Stimulated activated CD4-positive, alpha-beta T cell treated with anti-CD3 and anti-CD28 coated beads, Interleukin-15, amount 100 ng/mL, for 1 hour (primary cell): ENCODE measurements at places on chromosomes 5 and 9.
A peak's percentile ranks its signal among the peaks of the same experiment; 100 is the strongest.

GRCh38 chr5:61313960-61314681, 17.9 kb upstream of the ZSWIM6 start:
- no peak for DNase-seq

DNA sequence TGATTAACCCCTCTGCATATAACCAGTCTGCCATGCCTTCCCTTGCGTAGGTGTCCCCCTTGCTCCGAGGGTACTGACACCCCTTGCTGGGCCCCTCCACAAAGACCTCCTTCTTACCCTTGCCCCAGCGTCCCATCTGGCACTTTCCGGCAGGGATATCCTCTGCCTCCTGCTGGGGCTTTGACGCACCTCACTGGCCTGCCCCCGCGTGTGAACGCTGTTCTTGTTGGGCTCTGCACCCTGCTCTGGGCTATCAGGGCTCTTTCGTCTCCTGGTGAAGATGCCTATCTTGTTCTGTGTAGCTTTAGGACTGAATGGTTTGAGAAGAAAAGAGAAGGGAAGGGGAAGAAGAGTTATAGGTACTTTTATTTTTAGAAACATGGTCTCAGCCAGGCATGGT, 53.0 kb downstream of the SUB1 start:
- no peak for DNase-seq

GRCh38 chr5:159444441-159445082, 114.3 kb upstream of the IL12B start:
- no peak for DNase-seq

DNA sequence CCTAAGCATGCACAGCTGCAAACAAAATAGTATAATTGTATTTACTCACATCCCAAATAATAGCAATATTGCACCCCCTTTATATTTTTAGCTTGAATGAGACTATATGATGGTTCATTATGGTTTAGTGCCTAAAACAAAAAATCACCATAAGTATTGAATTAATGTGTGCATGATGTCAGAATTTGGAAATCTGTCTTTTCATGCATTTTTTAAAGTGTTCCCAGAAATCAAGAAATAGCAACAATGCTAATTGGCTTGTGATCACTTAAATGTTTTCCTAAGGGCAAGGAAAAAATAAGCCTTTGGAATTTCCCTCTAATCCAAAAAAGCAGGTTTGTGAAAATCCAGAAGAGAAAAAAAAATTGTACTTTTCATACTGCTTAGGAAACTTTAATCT, 50.9 kb upstream of the ITGA2 start:
- DNase-seq: no peak

- DNase-seq: no peak
These were observed 892 bp upstream of the TNC start for GRCh38 chr9:115118879-115119218.

- no peak for DNase-seq
These were observed 985.3 kb upstream of the DMAC1 start for GRCh38 chr9:8784838-8785237.

- no peak for DNase-seq
These were observed 96.5 kb upstream of the ERCC6L2 start for GRCh38 chr9:95778957-95779356.

GRCh38 chr9:123763910-123764588, 165.9 kb downstream of the DENND1A start:
- no peak for DNase-seq

DNA sequence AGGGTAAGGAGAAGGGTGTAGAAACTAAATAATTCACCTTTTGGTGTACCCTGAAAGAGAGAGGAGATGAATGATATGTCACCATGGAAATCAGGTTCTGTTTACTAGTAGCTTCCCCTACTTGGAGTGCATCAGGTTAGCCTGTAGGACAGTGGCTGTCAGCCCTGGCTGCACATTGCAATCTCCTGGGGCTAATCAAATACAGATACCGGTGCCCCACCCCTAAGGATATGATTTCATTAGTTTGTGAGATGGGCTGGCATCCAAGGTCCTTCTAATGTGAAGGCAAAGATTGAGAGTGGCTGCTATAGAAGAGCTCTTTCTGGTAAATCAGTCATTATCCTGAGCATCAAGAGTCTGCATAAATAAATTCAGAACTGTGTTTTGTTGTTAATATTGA, 47.2 kb downstream of the INSYN2B start:
- DNase-seq: no peak

DNA sequence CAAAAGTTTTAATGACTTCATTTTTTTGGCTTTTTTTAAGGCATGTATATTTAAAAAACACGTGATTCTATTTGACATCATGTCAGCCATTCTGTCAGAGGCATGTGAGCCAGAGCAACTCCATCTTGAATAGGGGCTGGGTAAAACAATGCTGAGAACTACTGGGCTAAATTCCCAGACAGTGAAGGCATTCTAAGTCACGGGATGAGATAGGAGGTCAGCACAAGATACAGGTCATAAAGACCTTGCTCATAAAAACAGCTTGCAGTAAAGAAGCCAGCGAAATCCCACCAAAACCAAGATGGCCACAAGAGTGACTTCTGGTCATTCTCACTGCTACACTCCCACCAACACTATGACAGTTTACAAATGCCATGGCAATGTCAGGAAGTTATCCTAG, 1000.6 kb upstream of the DMAC1 start:
- no peak for DNase-seq

- no peak for DNase-seq
These were observed 52.5 kb upstream of the ZBTB43 start for GRCh38 chr9:126752376-126752775.

- DNase-seq: no peak
These were observed 23.1 kb downstream of the PRELID2 start for GRCh38 chr5:145811834-145812625.

- DNase-seq: no peak
These were observed 231.4 kb downstream of the ARHGEF28 start for GRCh38 chr5:73857446-73857845.

GRCh38 chr5:11984196-11984595, 80.0 kb upstream of the CTNND2 start:
- DNase-seq: no peak

- DNase-seq: no peak
These were observed 37.4 kb downstream of the CAMK4 start for GRCh38 chr5:111261610-111262009.

GRCh38 chr5:84299959-84300358, 84.7 kb downstream of the EDIL3 start:
- DNase-seq: no peak

DNA sequence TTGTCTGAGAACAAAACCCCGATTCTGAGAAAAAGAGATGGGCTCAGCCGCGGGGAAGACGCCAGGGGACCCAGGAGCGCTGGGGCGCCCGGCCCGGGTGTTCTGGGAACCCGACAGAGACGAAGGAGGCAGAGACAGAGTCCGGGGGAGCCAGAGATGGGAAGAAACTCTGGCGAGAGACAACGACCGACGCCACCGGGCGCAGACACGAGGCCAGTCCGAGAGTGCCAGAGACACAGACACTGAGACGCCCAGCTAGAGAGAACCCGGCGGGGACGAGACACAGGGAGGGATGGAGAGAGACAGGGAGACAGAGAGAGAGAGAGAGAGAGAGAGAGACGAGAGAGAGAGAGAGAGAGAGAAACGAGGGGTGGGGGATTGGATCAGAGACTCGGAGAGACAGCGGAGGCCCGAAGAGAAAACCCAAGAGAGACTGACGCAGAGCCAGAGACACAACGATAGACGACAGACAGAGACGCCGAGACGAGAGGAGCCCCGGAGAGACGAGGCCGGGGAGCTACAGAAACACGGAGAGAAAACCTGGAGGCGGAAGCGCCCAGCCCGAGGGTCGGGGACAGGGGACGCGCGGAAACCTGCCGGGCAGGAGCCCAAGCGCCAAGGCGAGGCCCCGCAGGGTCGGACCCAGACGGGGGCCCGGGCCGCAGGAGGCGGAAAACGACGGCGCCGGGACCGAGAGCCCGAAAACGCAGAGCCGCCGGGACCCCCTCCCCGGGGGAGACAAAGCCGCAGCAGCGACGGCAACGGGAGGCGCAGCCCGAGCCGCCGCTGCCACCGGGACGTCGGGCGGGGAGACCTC, 3.3 kb downstream of the NR5A1 start:
- no peak for DNase-seq

GRCh38 chr5:37703841-37704241, 136.0 kb downstream of the GDNF start:
- DNase-seq: no peak

GRCh38 chr5:148401604-148402003, 17.8 kb downstream of the FBXO38 start:
- no peak for DNase-seq

- DNase-seq: no peak
These were observed 140.4 kb downstream of the ESM1 start for GRCh38 chr5:54844905-54845566.

GRCh38 chr5:179416114-179416822, 71.0 kb upstream of the ADAMTS2 start:
- DNase-seq: no peak

DNA sequence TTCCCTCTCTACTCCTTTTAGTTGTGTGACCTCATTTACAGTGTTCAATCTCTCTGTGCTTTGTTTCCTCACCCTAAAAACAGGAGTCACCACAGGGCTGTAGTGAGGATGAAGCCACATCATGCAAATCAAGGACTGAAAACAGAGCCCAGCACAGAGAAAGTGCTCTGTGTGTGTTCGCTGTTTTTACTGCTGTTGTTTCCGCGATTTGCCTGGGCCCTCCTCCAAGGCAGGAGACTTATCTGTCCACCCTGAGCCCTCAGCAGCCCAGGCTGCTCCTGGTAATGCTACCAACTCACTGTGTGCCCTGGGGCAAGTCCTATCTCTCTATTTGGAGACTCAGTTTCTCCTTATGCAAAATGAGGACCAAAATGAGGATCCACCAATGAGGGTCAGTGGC, 87.2 kb upstream of the NEURL1B start:
- DNase-seq: no peak

DNA sequence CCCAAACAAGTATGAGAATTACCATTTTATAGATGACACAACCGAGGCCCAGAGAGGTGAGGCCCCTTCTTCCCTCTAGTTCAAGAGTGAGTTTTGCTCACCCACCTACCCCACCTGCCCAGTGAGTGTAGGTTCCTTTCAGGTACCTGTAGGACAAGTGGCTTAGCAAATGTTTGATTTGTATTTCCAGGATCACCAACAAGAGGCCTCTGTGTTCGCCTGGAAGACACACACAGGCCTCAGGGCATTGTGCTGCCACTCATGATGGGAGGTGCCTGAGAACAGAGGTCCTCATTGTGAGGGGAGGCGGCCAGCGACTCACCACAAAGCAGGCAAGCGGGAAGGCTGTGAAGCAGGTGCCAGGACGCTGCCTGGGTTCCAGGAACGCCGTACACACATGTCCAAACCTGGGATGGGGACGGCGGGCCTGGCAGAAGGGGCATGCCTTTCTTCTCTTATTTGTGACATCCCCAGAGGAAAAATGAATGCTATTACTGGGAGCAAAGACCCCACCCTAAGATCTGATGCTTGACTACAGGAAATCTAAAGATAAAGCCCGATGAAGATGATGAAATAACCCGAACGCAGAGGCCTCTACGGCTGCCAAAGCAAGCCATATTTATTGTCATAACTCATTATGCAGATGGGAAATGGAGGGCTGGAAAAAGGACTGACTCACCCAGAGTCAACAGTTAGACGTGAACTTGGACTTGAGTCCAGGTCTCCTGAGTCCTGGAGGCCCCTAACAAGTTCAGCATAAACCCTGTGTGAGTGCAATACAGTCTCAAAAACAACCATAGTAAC, 60.2 kb upstream of the SLC25A51 start:
- DNase-seq: no peak

GRCh38 chr9:22170556-22170955, 161.5 kb upstream of the CDKN2B start:
- no peak for DNase-seq

DNA sequence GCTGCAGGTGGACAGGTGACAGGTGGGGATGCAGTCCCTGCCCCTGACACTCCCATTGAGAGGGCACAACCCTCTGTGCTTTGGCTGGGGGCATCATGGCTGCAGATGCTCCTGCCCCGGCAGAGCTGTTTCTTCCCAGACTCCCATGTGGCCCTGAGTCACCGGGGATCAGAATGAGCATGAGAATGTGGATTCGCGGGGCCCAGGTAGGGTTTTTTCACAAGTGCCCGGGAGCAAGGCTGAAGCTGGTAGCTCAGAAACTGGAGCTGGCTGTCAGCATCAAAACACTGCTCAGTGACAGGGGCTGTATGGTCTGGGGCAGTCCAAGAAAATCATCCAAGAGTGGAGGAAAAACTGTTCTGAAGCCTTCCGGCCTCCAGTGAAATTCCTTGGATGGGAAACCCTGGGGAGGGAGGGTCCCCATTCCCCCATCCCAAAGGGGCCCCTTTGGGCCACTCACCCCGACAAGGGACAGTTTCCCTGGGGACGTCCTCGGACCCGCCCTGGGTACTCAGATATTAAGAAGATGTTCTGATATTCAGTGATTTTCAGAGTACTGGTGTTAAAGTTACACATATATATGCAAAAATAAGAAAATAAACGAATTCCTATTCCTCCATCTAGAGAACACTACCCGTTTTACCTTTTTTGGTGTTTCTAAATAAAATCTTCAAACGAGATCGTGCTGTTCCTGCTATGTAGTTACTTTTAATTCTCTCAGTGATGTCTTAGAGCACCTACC, 120.1 kb upstream of the LPCAT1 start:
- no peak for DNase-seq

GRCh38 chr5:137660349-137660817, 75.5 kb downstream of the KLHL3 start:
- peak; percentile 47 for DNase-seq
